ENCODE measurements at places on chromosomes 1 and 21.
A peak's percentile ranks its signal among the peaks of the same experiment; 100 is the strongest.

DNA sequence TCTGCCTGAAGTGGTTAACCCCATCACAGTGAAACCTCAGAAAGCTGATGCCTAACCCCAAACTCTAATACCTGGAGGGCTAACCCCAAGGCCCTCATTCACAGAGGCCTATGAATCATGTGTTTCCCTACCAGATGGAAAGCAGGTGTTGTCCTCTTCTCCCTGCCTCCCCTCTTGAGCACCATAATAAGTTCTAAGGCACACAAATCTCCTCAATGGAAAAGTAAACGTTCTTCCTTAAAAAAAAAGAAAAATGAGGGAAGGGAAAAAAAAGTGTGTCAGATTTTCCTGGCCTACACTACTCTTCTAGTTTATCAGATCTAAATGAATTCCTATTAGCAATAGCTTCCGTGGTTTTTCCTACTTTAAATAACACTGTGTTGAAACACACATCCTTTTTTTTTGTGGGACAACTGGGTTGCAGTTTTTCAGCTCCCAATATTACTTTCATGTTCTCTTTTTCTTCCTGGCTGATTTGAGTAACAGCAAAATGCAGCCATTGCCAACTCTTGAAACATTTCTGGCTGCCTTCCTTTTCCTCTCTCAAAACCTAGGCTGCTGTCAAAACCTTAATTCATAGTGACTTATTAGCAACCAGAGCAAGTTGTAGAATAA, 43.2 kb downstream of the SLC44A3 start:
- DNase-seq = no peak

- no peak for DNase-seq
Measured at GRCh38 chr21:43778469-43779335, 2.6 kb upstream of the CSTB start.

DNA sequence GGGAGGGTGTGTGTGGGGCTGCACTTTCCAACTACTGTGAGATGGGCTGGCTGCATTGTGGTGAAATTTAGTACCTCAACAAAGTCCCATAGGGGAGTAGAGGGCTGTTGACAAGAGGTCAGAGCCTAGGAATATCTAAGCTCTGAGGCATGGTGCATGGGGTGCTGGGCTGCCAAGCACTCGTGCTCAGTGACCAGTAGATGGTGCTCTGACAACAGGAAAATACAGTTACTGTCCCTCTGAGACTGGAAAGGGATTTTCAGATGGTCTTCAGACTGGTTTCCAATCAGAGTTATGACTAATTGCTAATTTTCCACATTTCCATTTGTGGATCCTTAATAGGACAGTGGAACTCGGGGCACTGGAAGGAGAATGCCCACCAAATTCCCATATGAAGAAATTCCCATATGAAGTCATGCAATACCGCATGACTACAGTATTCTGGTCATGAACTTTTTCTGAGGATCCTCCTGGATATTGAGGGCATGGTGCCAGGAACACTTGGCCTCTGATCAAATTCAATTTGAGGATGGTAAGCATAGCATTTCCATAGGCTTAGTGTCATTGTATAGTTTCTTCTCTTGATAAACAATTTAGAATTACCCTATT, 4.1 kb upstream of the CACNA1E start:
- peak; percentile 58 for DNase-seq

- no peak for DNase-seq
Measured at GRCh38 chr1:193077991-193078390, 18.6 kb downstream of the RO60 start.

GRCh38 chr21:46667741-46668380, 32.4 kb downstream of the PRMT2 start:
- DNase-seq = no peak

- DNase-seq = no peak
Measured at GRCh38 chr1:11364170-11364569, 91.2 kb downstream of the UBIAD1 start.

DNA sequence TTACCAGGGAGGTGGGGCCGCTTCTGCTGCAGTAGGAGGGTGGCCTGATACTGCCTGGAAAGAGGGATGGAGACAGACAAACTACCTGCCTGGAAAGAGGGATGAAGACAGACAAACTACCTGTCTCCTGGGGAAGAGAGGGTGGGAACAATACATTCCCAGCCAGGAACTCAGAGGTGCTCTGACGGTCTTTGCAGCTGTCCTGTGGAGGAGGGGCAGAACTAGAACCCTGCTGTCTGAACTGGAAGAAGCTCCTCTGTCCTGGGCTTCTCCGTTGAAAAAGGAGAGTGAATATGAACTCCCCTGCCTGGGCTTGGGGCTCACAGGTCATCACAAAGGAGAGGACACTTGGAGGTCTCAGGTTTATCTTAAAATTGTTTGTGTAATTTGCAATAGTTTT, 40.3 kb upstream of the ETV3 start:
- no peak for DNase-seq

- DNase-seq = no peak
Measured at GRCh38 chr1:208601561-208601960, 357.4 kb upstream of the PLXNA2 start.

DNA sequence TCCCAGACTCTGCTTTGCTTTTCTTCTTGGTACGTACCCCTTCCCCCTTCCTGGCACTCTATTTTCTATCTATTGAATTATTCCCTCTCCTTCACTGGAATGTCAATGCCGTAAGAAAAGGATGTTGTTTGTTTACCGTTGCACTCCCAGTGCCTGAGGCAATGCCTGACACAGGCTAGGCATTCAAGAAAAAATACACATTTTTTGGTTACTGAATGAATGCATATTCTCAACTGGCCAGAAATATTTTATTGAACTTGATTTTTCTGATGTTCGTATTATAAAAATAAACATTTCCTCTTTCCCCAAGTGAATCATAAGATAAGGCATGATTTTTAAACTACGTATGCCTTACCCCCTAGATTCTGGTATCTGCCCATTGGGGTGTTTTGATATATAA, 41.2 kb downstream of the GNG12 start:
- no peak for DNase-seq

DNA sequence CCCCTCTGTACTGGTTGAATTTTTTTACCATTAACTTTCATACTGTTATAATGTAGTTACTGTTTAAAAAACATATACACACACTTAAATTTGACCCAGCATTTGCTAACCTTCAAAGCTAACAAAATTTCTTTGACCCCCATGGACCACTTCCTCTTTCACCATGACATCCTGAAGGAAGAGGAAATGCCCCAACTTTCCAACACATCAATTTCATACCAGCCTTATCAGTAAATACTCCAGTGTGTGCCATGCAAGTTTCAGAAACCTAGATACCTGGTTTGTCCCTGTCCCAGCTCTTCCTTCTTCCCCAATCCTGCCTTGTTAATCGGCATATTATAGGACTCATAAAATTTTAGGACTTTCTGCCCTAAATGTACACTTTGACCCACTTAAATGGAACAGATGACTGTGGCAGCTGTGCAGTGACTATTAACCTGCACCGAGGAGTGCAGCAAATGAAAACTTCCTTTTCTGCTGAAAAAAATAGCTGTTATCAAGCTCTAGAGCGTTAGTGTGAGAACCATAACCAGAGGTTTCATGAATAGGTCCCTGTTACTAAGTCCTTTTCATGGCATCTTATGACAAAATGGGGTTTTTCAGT, 54.1 kb downstream of the DTL start:
- DNase-seq = no peak

GRCh38 chr21:35057428-35057827, 8.3 kb upstream of the RUNX1 start:
- DNase-seq = no peak

DNA sequence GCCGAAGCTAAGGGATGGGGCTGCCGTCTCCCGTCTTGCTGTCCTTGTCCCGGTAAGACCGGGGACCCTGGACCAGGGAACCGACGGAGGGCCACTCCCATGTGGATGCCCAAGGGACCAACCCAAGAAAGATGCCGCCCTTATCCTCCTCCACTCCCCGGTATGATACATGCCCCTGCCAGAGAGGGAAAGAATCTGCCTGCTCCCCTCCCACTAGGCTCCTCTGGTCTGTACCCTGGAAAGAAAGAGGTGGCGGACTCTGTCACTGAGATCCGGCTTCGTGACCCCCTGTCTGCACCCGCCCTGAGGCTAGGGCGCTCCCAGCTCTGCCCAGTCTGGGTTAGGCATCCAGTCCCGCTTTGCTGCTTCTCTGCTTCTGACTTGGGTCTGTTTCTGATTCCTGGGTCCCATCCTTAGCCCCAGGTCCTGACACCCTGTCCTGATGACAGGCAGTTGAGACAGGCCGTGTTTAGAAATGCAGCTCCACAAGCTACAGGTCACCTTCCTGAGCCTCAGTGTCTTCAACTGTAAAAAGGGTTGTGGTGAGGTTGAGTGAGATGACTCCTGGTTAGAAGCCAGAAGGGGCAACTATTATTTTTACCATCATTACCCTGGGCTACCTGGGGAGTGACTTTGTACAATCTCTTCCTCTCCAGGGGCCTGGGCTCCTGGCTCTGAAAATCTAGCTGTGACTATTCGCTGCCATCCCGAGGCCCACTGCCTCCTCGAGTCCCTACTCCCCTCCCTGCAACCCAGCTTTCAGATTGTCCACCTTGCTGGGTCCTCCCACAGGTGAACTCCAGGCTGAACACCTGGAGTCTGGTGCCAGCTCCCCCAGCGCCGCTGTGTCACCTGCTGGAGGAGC, 3.7 kb downstream of the MATN1 start:
- DNase-seq = no peak

- DNase-seq = no peak
Measured at GRCh38 chr1:89322402-89322801, 41.5 kb upstream of the GBP6 start.

GRCh38 chr1:30853350-30853749, 55.2 kb downstream of the SDC3 start:
- DNase-seq = no peak

DNA sequence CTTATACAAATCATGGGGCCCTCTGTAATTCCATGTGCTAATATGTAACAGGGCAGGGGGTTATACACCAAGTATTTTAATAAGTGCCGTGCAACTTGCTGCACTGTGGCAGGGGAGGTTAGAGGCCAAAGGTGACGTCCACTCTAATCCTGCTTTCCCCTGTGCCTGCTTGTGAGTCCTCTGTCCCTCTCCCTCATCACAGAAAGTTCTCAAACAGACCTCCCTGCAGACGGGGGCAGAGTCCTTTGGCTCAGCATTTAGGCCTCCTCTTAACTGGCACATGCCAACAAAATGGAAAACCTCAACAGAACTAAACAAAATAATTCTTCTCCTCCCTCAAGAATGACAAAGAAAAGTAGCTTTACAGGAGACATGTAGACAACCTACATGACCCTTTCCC, 2.9 kb downstream of the RXRG start:
- DNase-seq = no peak

- no peak for DNase-seq
Measured at GRCh38 chr21:33355996-33356395, 31.2 kb downstream of the IFNAR1 start.

DNA sequence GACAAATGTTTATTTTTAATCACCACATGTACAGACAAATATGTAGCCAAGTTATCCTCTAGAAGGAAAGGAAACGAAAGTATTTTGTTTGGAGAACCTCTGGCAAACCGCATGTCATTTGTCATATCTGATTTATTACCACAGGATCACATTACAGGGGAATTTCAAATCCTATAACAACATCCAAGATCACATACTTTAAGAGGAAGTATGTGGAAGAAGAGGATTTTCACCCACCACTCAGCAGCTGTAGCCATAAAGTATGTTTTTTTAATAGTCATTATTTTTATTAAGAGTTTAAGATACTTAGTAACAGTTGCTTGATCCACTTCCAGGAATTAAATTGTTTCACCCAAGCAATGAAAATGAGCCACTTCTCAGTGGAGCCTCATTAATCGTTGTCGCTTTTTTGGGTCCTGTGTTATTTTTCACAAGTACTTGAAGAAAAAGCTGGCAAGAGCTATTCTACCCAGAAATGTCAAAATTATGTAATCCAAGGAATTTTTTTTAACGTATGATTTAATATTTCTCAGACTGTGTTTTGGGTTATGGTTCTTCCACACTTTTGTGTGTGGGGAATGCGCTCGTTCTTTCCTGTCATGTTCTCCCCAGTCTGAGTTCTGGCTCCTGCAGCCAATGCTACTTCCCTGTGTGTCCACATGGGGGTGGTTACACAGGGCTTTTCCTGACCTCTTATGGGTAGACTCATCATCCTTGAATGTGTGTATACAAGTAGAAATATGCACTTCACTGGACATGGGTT, 6.9 kb downstream of the SERTAD4 start:
- DNase-seq = no peak

DNA sequence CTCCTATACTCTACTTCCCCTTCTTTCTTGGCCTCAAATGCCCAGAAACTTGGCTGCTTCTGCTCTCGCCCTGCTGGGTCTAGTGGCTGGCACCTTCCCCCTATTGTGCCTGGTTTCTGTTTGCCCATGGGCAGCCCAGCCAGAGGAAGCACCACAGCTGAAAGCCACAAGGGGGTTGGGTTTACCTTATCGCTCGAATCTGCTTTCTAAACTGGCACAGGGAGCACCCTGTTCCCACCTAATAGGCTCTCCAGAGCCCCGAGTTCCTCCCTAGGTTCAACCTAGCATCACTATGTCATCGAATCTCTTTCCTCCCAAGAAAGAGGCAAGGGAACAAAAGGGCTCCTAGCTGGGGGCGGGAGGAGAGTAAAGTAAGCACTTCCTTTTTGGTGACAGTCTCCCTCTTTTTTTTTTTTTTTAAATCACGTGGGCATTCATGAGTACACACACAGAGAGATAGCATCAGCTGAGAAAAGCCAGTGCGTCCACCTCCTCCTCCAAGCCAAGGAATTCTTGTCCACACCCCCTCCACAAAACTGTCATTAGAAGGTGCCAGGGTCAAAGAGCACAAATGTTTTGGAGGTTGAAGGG, 72.8 kb downstream of the PLEKHA6 start:
- DNase-seq = no peak

DNA sequence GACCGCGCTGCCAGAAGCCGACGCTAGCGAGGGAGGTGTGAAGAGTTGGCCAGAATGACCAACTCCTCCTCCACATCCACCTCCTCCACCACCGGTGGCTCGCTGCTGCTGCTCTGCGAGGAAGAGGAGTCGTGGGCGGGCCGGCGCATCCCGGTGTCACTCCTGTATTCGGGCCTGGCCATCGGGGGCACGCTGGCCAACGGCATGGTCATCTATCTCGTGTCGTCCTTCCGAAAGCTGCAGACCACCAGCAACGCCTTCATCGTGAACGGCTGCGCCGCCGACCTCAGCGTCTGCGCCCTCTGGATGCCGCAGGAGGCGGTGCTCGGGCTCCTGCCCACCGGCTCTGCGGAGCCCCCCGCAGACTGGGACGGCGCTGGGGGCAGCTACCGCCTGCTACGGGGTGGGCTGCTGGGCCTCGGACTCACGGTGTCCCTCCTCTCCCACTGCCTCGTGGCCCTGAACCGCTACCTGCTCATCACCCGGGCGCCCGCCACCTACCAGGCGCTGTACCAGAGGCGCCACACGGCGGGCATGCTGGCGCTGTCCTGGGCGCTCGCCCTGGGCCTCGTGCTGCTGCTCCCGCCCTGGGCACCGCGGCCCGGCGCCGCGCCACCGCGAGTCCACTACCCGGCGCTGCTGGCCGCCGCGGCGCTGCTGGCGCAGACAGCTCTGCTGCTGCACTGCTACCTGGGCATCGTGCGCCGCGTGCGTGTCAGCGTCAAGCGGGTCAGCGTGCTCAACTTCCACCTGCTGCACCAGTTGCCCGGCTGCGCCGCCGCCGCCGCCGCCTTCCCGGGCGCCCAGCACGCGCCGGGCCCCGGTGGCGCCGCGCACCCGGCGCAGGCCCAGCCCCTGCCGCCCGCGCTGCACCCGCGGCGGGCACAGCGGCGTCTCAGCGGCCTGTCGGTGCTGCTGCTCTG, 1.2 kb downstream of the GPR88 start:
- DNase-seq = no peak

GRCh38 chr1:183048087-183049085, 25.2 kb downstream of the LAMC1 start:
- peak; percentile 80 for DNase-seq

Data from GM12864 (cell line).